ENCODE measurements at places on chromosomes 1 and 21. TPM values are rescaled to one million over a fixed set of nuclear protein-coding genes. Genes with fewer than 3 reads are reported as not detected.

- no peak for DNase-seq
Observed at GRCh38 chr1:102833151-102833550, 275.2 kb downstream of the COL11A1 start.

- DNase-seq, result no peak
Observed at GRCh38 chr1:208864366-208864965, 620.3 kb upstream of the PLXNA2 start.

Gene TMEM82
- total RNA-seq, result not detected

DNA sequence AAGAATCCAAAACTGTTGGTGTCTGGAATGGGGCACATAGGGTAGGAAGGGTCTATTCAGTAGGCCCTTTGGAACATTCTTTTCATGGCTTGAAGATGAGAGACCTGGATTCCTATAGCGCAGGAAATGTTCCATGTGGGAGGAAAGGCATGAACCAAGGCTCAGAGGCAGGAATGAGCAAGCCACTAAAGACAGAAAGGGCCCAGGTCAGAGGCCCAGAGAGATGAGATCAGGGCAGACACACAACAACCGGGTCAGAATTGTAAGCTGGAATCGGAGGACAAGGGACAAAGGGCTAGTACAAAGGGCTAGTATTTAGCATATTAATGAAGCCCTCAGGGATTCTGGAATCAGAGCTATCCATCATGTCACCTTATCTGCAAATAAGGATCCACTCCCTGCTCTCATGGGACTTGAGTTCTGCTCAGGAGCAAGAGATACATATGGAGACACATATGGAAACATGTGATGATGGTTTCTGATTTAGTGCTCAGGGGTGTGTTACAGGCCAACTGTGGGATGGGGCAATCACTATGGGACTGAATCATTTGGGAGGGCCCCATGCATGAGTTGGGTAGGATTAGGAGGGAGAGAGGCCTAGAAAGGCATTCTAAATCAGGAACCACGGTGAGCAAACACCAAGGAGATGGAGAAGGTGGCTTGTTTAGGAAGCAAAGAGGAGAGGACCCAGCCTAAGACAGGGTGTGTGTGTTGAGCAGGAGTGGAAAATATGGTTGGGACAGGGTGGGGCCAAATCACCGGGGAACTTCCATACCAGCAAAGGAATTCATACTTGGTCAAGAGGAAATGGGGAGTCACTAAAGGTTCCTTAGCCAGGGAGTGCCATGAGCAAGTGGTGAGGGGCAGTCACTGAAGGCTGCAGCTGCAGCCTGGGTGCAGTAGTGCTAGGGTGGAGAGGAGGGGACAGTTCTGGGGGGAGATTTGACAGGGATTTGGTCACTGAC, 8.6 kb downstream of the NECTIN4 start:
- DNase-seq, result peak; percentile 65

GRCh38 chr21:41726970-41727783, 39.7 kb downstream of the RIPK4 start:
- DNase-seq, result peak; percentile 73

DNA sequence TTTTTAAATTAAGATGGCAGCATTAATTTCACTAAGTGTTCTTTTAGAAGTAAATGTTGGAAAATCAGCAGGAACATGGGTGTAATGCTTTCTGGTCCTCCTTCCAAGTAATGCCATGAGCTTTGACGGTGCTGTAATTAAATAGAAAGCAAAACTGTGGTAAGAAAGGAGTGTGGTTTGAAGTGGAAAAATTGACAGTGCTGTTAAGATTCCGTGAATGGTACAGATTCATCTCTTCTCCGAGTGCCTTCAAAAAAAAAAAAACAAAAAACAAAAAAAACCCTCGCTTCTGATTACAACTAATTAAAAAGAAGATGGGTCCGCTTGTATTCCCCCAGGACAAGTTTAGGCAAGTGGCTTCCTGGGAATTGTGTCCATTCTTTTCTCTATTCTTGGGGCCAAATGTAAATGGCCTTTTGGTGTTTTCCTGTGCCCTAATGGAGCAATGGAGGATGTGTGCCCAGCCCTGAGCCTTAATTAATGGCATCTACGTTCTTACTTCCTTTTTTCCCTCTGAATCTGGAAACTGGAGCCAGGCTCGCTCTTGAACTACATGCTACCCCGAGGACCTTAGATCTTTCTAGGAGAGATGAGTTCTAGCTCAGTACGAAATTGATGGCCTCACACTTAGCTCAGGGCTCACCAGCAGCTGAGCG, 5.1 kb downstream of the LMO4 start:
- DNase-seq, result peak; percentile 40

Gene IFNLR1
- total RNA-seq, result 0.94 TPM

DNA sequence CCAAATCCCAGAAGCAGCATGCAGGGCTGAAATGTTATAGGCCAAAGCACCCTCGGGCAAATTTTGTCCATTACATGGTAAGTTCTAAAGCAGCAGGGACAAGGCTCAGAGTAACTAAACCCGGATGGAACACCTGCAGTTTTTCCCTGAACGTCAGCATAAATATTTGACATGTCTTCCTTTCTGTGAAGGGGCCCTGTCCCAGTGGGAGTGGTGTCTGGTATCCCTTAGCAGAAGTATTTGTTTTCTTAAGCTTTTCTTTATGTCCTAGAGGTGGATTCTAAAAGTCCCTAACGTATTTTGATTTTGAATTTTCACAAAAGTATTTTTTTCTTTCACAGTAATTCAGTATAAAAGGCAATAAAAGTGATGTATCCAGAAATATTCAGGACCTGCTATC, 223.9 kb downstream of the ST6GALNAC3 start:
- no peak for DNase-seq

- DNase-seq, result peak; percentile 90
Observed at GRCh38 chr1:112904071-112904830, 51.7 kb downstream of the SLC16A1 start.

DNA sequence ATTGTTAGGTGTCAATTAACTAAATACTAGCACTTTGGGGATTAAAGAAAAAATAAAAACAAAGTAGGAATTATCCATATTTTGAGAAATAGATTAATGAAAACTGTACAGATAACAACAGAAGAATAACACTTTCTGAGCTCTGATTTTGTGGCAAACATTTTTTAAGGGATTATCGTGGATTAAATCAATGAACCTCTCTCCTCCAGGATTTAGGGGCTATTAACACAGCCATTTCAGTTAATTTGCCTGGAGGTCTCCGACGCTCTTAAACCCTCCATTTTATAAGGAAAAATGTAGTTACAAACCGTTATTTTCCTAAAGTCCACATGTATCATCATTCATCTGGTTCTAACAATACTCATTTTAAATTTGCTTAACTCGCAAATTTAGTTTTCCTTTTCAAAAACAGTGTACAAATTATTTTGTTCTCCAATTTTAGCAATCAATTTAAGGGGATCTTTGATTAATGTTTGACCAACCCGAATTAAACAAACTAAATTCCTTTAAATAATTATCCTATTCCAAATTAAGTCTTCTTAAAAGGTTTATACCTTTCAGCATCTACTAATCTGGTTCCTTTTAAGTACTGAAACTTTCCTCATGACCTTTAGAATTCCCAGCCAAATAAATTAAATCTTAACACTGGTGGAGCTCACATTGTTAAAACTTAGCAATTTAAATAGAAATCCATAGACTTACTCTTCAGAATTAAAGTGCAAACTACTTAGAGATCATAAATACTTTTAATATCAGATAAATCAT, 30.7 kb upstream of the RNF187 start:
- no peak for DNase-seq

- no peak for DNase-seq
Observed at GRCh38 chr21:14116080-14116481, 94.7 kb downstream of the LIPI start.

- peak; percentile 10 for DNase-seq
Observed at GRCh38 chr1:90879281-90879680, 142.6 kb downstream of the ZNF644 start.

Gene VWA5B1
- total RNA-seq, result not detected

Gene S100A4
- total RNA-seq, result 69.3 TPM

DNA sequence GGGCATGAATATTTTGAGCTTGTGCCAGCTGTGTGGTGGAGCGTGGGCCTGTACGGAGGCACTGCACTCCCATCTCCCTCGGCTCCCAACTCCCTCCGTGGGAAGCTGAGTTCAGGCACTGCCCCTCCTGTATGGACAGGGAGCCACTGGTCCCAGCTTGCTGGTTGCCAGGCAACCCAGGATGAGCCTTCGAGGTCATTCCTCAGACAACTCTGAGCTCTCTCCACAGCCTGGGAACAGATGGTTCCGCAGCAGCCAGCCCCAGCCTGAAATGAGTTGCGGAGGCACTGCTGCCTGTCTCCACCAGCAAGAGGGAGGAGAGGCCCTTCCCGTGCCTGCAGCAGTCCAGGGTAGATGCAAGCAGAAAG, 58.4 kb upstream of the TENT5B start:
- DNase-seq, result no peak

DNA sequence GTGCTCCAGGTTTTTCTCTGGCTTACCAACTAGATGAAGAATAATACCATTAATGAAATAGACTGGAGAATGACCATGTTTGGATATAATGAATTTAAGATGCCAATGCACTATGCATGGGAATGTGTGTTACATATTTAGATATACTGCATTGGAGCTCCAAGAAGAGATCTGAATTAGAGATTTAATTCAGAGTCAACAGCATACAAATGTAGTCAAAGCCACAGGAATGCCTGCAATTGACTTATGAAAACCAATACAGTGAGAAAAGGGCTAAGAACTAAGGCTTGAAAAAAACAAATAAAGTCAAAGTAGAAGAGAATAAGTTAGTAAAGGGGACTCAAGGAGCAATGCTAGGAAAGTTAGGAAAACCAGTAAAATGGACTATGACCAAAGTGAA, 59.1 kb downstream of the USP24 start:
- peak; percentile 76 for DNase-seq

DNA sequence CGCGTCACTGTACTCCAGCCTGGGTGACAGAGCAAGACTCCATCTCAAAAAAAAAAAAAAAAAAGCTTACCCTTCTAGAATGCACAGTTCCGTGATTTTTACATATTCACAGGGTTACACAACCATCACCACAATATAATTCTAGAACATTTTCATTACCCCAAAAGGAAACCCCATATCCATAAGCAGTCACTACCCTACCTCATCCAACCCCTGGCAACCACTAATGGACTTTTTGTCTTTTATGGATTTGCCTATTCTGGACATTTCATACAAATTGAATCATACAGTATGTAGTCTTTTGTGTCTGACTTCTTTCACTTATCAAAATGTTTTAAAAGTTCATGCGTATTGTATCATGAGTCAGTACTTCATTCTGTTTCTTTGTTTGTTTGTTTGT, 22.8 kb downstream of the SYF2 start:
- no peak for DNase-seq

DNA sequence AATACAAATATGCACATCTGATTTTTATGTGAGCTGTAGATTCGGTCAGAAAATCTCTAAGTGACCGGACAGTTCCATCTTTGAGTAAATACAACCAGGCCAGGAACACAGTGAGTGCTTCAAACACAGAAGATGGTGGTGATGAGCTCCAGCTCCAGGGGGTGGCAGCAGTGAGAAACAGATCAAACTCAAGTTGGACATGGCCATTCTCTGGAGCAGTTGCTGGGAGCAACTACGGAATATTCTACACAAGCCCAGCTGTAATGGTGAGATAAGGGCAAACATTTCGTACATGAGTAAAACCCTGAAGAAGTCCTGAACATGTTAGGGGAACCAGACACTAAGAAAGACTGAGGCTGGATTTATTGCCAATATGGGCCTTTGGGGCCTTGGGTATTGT, 100.7 kb downstream of the BARHL2 start:
- no peak for DNase-seq

Gene PRKAA2
- total RNA-seq, result 2.4 TPM

GRCh38 chr1:208808301-208808700, 564.1 kb upstream of the PLXNA2 start:
- DNase-seq, result no peak

DNA sequence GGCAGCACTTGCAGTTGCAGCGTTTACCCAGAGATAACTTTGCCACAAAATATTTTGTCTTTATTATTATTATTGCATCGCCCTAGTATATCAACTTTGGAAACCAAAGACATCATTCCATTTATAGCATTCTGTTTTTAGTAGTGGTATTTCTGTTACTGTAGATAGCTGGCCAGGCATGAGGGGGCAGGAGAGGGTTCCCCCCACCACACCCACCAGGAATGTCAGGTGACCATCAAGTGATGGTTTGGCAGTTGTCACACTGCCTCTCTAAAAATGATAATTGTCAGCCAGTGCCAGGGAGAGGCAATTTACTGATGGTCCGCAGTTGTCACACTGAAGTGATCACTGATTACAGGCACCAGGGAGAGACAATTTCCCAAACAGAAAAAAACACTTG, 135.6 kb downstream of the TSEN15 start:
- no peak for DNase-seq

- no peak for DNase-seq
Observed at GRCh38 chr1:2109581-2110021, 59.4 kb downstream of the PRKCZ start.

Gene AGMAT
- total RNA-seq, result 0.53 TPM

Gene OR2T2
- not detected for total RNA-seq

DNA sequence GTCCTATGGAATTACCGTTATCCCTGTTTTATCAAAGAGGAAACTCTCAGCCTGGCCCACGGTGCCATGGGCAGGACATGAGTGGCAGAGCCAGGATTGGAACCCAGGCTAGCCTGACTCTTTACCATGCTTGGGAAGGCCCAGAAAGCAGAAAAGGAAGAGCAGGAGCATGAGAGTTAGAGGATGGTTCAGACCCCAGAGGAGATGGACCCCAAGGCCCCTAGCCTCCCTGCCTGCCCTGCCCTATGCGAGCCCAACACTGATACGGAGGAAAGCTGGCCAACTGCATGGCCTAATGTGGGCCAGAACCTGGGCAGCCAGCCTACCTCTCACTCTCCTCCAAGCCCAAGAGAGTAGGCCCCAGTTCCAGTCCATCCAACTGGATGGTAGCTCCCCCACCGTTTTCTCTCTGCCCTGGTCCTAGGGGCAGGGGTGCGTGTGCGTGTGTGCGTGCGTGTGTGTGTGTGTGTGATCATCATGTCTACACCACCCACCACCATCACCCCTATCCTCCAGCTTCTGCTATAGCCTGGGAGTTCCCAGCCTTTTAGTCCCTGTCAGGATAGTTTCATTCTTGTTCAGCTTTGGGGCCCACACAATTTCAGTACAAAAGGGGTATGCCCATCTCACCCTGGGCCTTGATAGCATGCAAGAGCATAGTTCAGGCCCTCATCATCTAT, 15.4 kb upstream of the MEX3A start:
- no peak for DNase-seq

- no peak for DNase-seq
Observed at GRCh38 chr1:61518670-61519400, 206.1 kb downstream of the TM2D1 start.

Gene FAM229A
- total RNA-seq, result 3.5 TPM

- peak; percentile 97 for DNase-seq
Observed at GRCh38 chr1:221994939-221995338, 253.1 kb upstream of the DUSP10 start.

DNA sequence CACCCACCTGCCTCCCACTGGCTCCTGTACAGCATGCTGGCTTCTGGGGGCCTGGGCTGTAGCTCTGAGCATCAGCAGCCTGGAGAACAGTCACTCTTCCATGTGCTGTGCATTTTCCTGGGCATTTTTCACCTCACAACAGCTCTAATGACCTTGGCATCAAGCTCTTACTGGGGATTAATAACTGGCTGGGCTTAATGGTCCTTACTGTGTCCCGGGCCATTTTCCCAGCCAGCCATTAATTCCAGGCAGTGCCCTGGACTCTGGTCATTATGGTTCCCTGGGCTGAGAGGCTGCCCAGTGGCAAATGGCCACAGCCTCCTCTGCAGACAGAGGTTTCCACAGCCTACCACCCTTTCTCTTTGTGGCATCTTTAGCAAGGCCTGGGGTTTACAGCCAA, 171.8 kb downstream of the ST6GALNAC5 start:
- DNase-seq, result no peak

GRCh38 chr1:160342526-160342925, 524 bp downstream of the COPA start:
- no peak for DNase-seq

Measured in astrocyte (in vitro differentiated cells and primary cell).